Forelimb muscle (tissue), 1 donor: ENCODE measurements at places on chromosomes 7 and 10.

- DNase-seq, result no peak
These were observed 196.0 kb upstream of the TMEM72 start for GRCh38 chr10:44715136-44715535.

GRCh38 chr10:71248210-71248609 is 35.8 kb downstream of the UNC5B start:
- no peak for DNase-seq

- DNase-seq, result no peak
These were observed 1.4 kb upstream of the GIMAP5 start for GRCh38 chr7:150735596-150736358.

GRCh38 chr10:25175527-25176420 is 973 bp downstream of the GPR158 start:
- no peak for DNase-seq

DNA sequence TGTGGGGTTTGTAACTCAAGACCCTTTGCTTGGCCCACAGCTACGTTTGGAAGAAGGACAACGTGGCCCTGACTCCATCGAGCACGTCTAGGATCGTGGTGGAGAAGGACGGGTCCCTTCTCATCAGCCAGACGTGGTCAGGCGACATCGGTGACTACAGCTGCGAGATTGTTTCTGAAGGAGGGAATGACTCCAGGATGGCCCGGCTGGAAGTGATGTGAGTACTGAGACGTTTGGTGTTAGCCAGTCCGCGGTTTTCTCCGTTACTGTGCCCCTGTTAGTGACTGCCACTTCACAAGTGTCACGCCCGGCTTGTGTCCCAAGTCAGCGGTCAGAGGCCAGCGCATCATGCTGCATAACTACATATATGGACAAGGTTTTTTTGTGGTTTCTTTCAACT is 673.3 kb downstream of the SDK1 start:
- DNase-seq, result no peak

GRCh38 chr7:112213735-112214134 is 7.2 kb downstream of the ZNF277 start:
- DNase-seq, result no peak

DNA sequence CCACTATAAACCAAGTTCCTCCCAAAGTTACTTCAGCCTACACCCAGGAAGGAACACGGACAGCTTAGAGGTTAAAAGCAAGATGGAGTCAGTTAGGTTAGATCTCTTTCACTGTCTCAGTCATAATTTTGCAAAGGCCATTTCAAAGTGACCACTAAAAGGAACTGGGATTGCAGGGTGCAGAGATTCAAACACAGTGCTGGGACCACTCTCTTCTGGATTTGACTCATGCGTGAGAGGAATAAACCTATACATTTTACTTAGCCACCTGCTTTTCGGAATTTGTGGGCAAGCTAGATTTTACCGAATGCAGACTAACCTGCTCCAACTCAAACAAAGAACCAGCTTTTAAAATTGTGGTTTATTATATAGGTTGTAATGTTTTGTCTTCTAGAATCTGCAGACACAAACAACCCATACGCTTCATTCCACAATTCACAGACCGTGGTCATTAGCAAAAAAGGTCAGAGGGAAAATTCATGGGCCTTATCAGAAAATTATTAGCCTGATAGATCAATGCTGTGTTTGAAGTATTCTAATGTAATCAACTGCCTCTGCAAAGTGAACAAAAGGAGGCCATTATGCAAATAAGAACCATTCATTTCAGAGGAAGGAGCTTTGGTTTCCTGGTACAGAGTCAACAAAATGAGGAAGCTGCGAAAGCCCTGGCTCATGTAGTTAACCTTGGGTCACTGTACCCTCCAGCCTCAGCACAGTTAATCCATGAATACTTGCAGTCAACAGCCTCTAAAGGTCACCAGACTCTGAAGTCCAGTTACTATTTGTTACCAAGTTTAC is 342.7 kb upstream of the KLF6 start:
- DNase-seq, result no peak

- no peak for DNase-seq
These were observed 423.6 kb downstream of the DGKB start for GRCh38 chr7:14478834-14479510.

DNA sequence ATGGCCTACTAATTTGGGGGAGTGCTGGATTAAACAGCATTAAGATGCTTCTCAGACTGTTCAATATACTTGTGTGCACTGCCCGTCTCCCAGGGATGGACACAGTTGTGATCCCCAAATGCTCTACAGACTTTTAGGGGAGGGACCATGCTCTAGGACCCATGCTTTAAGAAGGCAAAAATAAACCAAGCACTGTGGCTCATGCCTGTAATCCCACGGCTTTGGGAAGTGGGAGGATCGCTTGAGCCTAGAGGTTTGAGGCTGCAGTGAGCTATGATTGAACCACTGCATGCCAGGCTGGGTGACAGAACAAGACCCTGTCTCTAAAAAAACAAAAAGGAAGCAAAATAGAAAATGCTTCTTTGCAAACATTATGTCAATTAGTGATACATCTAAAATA is 102.6 kb downstream of the VOPP1 start:
- no peak for DNase-seq

GRCh38 chr7:68247126-68247525 is 1250.5 kb downstream of the TYW1 start:
- no peak for DNase-seq

DNA sequence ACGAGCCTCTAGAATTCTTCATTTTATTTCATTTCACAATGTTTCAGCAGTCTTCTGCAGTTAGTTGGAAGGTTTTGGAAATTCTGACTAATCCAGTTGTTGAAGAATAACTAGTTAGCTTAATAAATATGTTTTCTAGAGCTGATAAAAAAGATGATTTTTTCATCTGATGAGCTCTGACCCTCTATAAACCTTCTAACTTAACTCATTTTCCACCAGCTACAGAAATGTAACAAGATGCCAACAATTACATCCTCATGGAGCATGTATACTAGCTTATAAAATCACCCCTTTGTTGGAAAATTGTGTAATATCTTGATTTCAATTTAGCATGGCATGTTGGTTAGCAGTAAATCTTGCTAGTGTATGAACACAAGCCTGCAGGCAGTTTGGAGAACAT is 33.1 kb downstream of the KAT6B start:
- no peak for DNase-seq

DNA sequence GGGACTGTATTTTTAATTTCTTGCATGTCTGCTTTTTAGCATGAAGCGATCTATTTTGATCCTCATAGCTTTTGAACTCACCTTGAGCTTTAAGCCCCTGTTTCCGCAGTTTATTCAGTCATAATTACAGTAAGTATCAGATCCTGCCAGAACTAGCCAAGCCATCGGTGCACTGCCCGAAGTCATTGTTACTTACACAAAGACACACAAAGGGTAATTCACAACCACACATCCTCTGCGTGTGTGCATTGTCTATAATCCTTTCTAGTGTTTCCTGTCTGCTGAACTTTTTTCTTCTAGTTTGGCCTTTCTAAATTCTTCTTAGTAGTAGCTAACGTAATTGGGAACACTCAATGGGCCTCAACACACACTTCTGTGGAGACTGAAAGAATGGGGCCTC is 133.0 kb downstream of the SFMBT2 start:
- DNase-seq, result no peak

DNA sequence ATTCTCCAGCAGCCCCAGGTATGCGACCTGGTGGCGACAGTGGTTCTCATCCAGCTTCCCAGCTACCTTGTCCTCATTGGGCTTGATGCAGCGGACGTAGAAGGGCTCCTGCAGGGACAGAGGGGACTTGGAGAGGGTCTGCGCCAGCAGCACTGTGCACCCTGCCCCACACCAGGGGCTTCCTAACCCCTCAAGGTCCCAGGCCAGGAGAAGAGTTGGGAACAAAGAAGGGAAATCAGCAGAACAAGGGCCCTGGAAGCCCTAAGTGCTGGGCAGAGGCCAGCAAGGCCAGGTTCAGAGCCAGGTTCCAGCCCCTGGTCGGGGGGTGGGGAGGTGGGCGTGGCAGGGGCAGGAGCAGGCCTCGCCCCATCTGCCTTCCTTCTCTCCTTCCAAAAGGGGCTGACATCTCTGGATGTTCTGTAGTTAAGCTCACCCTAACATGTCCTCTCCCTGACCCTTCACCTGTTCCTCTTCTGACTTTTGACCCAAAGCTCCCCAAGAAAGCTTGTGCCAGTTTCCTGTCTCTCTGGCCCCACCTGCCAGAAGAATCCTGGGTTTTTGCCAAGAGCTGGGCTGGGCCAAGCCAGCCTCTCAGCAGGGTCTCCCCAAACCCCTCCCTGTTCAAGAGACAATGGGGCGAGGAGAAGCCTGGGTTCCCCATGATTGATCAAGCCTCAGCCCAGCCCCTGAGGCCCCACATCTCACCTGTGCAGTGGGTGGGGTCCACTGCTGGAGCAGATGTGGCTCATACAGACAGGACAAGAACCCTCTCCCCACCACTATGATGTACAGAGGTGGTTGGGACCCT is 11.9 kb downstream of the MYO1G start:
- DNase-seq, result no peak

GRCh38 chr7:147245274-147245673 is 1128.7 kb downstream of the CNTNAP2 start:
- DNase-seq, result no peak

GRCh38 chr10:16865766-16866165 is 48.5 kb upstream of the RSU1 start:
- no peak for DNase-seq

DNA sequence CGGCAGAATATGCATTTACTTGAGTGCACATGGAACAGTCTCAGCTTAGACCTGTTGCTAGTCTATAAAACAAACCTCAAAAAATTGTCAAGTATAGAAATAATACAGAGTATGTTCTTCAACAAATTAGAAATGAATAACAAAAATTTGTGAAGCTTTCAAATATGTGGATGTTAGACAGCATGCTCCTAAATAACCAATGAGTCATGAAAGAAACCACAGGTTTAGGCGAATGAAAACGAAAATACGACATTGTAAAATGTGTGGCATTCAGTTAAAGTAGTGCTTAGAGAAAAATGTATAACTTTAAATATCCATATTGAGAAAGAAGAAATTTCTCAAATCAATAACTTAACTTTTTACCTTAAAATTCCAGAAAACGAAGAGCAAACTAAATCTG is 760.0 kb upstream of the SORCS1 start:
- no peak for DNase-seq
